Stimulated activated CD8-positive, alpha-beta memory T cell treated with anti-CD3 and anti-CD28 coated beads, Interleukin-7, amount 100 ng/mL, for 1 hour (primary cell): ENCODE measurements at places on chromosomes 11 and 22.
A peak's percentile ranks its signal among the peaks of the same experiment; 100 is the strongest.

DNA sequence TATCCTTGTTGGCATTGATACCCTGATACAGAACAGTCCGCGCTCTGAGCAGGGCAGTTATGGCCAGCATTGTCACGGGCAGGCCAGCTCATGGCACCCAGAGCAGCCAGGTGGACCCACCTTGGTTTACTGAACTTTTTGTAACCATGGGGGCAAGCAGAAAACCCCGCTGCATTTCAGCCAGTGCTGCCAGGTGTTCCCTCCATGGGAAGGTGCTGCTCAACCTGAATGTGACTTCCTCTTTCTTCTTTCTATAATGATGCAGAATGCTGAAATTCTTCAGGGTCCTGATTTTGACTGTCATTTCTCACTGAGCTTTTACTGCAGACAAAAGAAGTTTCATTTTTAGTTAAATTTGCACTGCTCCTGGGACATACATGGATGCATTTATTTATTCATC, 35.6 kb upstream of the CABP7 start:
- no peak for DNase-seq

GRCh38 chr11:64331569-64332371, 8.2 kb upstream of the CCDC88B start:
- peak; percentile 43 for DNase-seq

GRCh38 chr11:8796941-8797340, 114.0 kb upstream of the AKIP1 start:
- no peak for DNase-seq

- DNase-seq, result no peak
These were observed 61.4 kb downstream of the C11orf58 start for GRCh38 chr11:16799890-16800289.

DNA sequence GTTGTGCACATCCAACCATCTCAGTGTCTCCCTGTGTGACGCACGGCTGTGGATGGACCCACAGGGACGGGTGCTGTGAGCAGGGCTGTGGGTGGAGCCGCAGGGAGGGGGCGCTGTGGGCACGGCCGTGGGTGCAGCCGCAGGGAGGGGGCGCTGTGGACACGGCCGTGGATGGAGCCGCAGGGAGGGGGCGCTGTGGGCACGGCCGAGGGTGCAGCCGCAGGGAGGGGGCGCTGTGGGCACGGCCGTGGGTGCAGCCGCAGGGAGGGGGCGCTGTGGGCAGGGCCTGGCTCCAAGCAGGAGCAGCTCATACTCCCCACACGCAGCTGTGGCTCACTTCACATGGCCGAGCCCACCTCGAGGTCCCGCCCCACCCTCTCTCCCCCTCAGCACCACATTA, 6.0 kb upstream of the MAPK11 start:
- no peak for DNase-seq

DNA sequence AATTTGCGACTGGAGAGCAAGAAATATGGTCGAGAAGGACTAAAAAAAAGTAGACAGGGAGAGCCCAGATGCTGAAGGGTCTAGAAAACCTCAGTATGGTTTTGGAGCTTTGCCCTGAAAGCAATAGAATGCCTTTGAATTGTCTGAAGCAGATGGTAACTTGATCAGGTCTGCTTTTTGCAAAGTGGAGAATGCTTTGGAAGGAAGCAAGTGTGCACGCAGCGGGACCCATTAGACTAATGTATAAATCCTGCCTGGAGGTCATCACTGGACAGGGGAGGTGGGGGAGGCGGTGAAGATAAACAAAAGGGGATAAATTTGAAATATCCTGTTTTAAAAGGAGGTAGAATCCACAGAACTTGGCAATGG, 757 bp upstream of the HINFP start:
- DNase-seq, result no peak

DNA sequence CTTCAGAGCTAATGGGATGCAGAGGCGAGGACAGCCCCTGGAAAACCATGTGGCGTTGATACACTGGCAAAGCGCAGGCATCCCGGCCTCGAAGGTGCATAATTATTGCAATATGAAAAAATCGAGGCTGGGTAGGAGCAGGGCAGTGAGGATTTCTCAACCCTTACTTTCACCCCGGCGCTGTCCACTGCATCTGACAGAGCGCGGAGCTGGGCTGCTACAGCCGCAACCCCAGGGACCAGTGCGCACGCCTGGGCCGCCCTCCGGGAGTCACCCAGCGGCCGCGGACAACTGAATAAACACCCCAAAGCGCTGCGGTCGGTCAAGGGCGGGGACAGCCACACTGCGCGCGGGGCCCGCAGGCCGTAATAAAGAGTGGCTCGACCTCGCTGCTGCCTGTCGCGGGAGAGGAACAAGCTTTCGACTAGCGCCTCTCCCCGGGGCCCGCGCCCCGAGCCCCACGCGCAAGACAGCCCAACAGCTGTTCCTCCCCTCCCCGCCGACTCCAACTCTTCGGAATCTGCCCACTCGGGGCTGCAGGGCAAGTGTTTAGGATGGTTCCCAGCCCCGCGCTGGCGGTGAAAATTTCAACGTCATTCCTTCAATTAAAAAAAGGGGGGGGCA, 3.6 kb upstream of the WT1 start:
- DNase-seq, result no peak
